ENCODE measurements at places on chromosomes 16 and 17. TPM values are rescaled to one million over a fixed set of nuclear protein-coding genes. Genes with fewer than 3 reads are reported as not detected.

DNA sequence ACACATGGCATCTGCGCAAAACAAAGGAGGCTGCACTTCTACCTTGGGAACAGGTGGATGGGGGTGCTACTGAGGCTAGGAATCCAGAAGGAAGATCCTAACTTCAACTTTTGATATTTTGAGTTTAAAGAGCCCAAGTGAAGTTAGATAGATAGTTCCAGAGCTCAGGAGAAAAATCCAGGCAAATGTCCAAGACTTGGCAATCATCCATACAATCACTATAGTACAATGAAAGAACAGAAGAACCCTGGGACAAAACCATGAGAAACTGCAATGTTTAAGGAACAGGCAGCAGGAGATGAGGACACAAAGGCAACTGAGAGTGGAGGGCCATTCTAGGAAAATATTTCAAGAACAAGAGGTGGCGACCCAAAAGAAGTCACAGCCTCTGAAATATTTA, 12.4 kb downstream of the CDYL2 start:
- no peak for DNase-seq

DNA sequence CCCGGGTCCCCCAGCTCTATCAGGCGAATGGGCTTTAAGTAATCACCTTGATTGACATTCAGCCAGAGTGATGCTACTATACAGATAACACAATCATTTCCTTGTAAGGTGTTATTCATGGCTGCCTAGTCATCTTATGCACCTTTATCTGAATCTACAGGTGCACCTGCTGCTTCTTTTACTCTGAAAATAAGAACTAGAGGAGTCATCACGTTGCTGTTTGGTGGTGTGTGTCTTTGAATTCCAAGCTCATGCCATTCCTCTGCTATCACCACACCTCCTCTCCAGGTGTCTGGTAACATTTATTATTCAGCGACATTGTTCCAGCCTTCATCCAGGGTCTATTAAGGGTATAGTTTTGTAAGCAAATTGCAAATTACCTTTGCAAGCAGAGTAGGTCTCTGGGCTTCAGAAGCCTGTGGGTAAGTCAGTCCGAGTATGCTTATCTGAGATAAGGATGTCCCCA, 51.9 kb downstream of the NOS2 start:
- no peak for DNase-seq

GRCh38 chr17:73057196-73057595, 35.3 kb downstream of the SLC39A11 start:
- no peak for DNase-seq

DNA sequence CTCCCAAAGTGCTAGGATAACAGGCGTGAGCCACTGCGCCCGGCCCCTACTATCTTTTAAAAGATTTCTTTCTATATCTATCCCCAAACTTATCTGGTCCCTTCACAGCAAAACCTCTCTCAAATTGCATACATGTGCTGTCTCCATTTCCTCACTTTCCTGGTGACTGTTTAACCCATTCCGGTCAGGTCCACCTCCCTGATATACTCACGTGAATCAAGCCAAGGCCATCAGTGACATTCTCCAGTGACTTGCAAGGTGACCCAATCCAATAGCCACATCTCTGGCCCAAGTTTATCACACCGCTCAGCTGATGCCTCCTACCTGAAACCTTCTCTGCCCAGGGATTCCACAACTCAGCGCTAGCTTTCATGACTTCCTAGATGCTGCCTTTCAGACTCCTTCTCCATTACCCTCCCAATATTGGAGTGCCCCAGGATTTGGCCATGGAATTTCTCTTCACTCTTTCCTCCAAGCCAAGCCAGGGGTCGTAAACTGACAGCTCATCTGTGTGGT, 1.4 kb upstream of the CTCF start:
- no peak for DNase-seq

The ADGRG3 gene
- not detected for total RNA-seq

GRCh38 chr16:59510008-59510424, 775.9 kb upstream of the GOT2 start:
- DNase-seq = no peak

The EPN3 gene
- not detected for total RNA-seq

The HSD11B2 gene
- 2.3 TPM for total RNA-seq

DNA sequence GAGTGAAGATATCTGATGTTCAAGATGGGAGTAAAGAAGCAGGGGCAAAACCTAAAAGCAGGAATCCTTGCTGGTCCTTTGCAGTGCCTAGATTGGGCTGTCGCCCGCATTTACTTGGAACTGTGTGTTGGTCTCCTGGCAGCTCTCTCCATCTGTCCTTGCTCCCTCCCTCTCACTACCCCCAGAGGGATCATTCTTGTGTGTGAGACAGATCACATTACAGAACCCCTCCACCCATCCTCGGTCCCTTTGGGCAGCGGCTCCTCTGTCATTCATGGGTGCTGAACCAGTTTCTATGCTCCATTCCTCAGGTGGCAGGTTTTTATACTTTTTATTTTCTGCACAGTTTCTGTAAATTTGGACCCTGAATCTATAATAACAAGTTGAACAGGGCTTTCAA, 99.4 kb upstream of the MYOCD start:
- no peak for DNase-seq

The C17orf67 gene
- 2.3 TPM for total RNA-seq

Measured in activated CD8-positive, alpha-beta T cell treated with anti-CD3 and anti-CD28 coated beads for 36 hours (primary cell).